ENCODE measurements at places on chromosomes 6 and 20. TPM values are rescaled to one million over a fixed set of nuclear protein-coding genes. Genes with fewer than 3 reads are reported as not detected.

MOXD1 gene
- 8.9 TPM for total RNA-seq

SLC25A27 gene
- total RNA-seq: 31.9 TPM

CLDN20 gene
- total RNA-seq: not detected

SRSF12 gene
- total RNA-seq: 22.2 TPM

KCNK5 gene
- total RNA-seq: 2.3 TPM

GSTA3 gene
- total RNA-seq: not detected

SCRT2 gene
- not detected for total RNA-seq

MMP24 gene
- total RNA-seq: 3.4 TPM

TUBB1 gene
- total RNA-seq: 0.16 TPM

RHAG gene
- not detected for total RNA-seq

LGSN gene
- not detected for total RNA-seq

ME1 gene
- 9.5 TPM for total RNA-seq

KCNK16 gene
- total RNA-seq: 35.2 TPM

SIM1 gene
- 6.9 TPM for total RNA-seq

DYNLT2 gene
- total RNA-seq: 1.8 TPM

SEMG1 gene
- not detected for total RNA-seq

PPIL4 gene
- total RNA-seq: 37.2 TPM

PGC gene
- not detected for total RNA-seq

OTOR gene
- total RNA-seq: not detected

TCF21 gene
- not detected for total RNA-seq

All from progenitor cell of endocrine pancreas (in vitro differentiated cells).